Pons (tissue), 1 donor: ENCODE measurements at places on chromosomes 16 and 17.
A peak's percentile ranks its signal among the peaks of the same experiment; 100 is the strongest.

- DNase-seq, result peak; percentile 14
These were observed 54.2 kb downstream of the TMEM100 start for GRCh38 chr17:55668312-55668920.

DNA sequence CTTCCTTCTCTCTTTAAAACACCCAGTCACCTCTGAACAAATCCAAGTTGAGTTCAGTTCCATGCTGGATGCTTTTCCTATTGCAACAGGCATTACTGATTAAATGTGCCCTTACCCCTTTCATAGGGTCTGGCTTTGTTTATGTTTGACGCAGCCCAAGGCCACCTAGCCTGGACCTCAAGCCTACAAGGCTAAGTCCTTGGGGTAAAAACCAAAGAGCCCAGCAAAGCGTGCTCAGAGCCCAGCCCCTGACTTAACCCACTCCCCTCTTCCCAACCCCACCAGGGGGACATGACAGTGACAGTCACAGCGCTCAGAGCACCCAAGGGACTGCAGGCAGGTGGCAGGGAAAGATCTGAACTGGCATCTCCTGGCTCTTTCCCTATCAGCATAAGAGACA is 200.6 kb downstream of the XYLT1 start:
- no peak for DNase-seq

DNA sequence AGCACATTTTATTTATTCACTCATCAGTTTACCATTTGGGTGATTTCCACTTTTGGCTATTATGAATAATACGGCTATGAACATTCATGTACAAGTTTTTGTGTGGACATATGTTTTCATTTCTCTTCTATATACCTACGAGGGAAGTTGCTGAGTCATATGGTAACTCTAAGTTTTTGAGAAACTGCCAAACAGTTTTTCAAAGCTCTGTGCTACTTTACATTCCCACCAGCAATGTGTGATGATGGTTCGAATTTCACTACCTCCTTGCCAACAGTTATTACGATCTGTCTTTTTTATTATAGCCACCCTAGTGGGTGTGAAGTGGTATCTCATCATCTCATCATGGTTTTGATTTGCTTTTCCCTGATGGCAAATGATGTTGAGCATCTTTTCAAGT is 63.7 kb upstream of the MRTFB start:
- DNase-seq, result no peak

DNA sequence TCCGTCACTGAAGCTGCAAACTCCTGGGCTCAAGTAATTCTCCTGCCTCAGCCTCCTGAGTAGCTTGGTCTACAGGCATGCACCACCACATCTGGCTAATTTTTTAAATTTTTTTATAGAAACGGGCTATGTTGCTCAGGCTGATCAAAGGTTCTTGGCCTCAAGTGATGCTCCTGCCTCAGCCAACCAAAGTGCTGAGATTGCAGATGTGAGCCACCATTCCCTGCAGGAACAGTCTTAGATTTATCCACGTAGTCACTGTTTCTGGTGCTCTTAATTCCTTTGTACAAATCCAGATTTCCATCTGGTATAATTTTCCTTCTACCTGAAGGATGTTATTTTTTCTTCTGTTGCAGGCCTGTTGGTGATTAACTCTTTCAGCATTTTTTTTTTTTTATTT is 13.0 kb downstream of the SLC26A11 start:
- DNase-seq, result no peak

- DNase-seq, result peak; percentile 28
These were observed 204.8 kb downstream of the GRIN2A start for GRCh38 chr16:9977333-9977897.

DNA sequence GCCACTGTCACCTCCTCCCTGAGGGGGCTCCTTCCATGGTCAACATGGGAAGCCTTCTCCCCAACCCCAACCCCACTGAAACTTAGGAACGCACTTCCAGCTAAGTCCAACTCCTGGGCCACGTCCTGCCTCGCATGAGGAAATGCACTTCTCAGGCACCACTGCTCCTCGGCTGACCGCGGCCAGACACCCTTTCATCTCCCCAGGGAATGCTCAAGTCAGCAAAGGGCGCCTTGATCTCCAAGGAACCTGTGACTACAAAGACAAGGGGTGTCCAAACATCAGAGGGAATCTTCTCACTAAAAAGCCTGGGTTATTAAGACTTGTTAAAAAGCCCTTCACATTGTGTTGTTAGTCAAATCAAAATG is 124.9 kb upstream of the HSBP1 start:
- DNase-seq, result no peak

GRCh38 chr17:1384905-1385435 is 15.1 kb downstream of the YWHAE start:
- no peak for DNase-seq

GRCh38 chr16:67542464-67542863 is 13.8 kb downstream of the RIPOR1 start:
- no peak for DNase-seq

DNA sequence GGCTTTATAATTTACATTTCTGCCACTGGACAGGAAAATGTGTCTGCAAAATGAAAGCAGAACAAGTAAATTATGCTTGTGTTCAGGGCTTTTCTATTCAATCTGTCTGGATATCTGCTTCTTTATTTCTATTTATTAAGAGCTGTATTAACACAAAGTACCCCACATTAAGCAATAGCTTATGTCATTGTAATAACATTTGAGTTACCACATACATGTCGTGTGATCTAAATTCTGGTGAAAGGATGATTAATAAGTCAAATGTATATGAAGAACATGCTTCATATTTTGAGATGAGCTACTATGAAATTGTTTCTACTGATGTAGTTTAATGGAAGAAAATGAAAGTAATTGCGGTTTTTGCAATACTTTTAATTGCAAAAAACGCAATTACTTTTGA is 238.2 kb downstream of the KCNJ2 start:
- no peak for DNase-seq

GRCh38 chr17:73637866-73638265 is 6.4 kb downstream of the SDK2 start:
- DNase-seq, result no peak

DNA sequence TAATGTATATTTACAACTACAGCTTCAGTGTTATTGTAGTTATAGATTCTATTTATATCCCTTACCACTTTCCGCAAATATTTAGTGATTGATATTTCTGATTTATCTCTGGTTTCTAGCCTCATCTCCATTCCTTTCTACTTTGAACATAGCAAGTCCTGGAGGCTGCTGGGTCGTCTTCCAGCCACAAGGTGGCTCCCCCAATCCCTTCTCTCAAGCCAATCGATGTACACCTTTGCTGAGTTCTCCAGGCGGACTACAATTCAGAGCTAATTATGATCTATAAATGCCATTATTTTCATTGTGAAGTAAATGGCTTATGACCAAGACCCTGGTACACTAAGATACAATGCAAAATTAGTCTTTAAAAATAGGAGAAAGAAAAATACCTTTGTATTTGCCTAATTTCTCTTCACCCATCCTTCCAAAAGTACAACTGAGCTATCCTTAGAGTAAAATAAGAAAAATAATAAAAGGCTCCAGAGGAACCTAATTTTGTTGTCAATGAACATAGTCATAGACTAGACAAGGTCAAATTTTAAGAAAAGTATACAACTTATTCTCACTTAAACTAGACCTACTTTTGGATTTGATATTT is 122.1 kb downstream of the SKAP1 start:
- DNase-seq, result peak; percentile 45

GRCh38 chr16:11949527-11949926 is 7.7 kb upstream of the NPIPB2 start:
- peak; percentile 87 for DNase-seq

DNA sequence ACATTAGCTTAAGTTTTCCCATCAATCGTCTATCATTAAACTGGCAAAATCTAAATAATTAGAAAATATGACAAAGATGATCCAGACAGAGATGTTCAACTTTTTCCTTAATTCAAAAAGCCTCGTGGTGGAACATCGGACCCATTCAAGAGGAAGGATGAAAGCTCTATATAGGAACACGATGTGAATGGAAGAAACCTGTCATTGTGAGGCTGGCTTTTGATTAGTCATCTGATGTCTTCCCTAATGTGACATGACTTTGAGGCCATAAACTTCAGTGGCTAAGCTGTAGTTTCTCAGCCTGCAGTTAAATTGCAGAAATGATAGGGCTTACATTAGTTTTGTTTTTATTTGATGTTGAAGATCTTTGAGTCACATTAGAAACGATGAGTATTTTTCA is 1.0 kb downstream of the AMZ2 start:
- peak; percentile 51 for DNase-seq
